ENCODE measurements at places on chromosomes 3 and 15.

DNA sequence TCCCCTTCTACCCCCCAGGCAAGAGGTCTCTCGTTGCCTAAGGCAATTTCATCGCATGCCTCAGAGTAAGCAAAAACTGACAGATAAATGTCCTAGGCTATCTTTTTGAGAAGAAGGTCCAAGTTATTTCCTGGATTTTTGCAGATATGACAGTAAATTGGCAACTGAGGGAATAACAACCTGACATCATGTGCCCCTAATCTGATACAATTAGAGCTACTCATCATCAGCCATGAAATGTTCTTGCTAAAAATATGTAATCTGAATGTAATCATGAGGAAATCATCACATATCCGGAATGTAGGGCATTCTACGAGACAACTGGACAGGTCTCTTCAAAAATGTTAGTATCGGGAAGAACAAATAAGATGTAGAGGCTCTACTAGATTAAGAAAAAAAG lies 44.1 kb downstream of the TNIK start:
- DNase-seq, result no peak

DNA sequence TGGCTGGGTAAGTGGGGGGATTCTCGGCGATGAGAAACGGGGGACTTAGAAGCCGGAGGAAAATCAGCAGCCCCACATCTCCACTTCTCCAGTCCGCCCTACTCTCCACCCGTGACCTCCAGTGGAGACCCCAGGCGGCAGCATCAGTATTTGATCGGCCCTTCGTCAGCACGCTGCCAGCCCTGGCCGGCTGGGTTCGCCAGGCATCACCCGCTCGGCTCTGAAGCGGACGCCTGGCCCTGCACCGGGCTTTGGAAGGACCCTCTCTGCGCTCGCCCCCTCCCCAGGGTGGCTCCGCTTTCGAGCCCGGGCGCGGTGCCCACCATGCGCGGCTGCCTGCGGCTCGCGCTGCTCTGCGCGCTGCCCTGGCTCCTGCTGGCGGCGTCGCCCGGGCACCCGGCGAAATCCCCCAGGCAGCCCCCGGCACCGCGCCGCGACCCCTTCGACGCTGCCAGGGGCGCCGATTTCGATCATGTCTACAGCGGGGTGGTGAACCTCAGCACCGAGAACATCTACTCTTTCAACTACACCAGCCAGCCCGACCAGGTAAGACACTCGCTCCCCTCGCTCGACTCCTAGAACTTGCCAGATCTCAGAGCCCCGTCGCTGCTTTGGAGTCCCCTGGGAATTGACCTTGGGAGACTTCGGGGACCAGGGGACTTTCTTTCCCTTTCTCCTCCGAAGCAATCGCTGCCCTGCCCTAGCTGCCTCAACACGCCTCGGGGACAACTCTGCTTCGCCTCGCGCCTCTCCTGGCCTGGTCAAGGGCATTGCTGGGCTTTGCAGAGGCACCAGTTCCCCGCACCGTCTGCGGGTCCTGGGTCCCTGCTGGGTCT lies 561 bp downstream of the SIDT1 start:
- peak; percentile 76 for DNase-seq

GRCh38 chr3:115808244-115808643 lies 184.9 kb downstream of the GAP43 start:
- no peak for DNase-seq

GRCh38 chr15:42108806-42109205 lies 14.4 kb upstream of the PLA2G4D start:
- no peak for DNase-seq

GRCh38 chr3:169241991-169242707 lies 421.4 kb downstream of the MECOM start:
- peak; percentile 80 for DNase-seq

DNA sequence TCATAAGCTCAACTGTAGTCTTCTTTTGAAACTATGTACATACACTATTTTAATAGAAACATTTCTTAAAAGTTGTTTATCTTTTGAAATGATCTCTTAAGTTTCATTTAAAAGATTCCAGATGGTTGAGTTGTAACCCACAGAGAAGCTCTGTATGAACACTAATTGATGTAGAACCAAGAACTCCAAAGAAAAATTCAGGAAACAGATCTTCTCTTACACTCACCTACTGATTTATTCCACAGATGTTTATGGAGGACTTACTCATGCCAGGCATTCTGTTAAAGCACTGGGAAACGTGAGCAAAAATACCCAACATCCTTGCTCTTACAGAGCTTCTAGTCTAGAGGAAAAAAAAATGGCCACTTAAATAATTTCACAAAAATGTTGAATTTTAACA lies 551.1 kb downstream of the NAALADL2 start:
- DNase-seq, result no peak

- no peak for DNase-seq
Observed at GRCh38 chr15:60531801-60532200, 52.9 kb upstream of the ICE2 start.

GRCh38 chr15:50318697-50319096 lies 36.3 kb downstream of the GABPB1 start:
- no peak for DNase-seq

DNA sequence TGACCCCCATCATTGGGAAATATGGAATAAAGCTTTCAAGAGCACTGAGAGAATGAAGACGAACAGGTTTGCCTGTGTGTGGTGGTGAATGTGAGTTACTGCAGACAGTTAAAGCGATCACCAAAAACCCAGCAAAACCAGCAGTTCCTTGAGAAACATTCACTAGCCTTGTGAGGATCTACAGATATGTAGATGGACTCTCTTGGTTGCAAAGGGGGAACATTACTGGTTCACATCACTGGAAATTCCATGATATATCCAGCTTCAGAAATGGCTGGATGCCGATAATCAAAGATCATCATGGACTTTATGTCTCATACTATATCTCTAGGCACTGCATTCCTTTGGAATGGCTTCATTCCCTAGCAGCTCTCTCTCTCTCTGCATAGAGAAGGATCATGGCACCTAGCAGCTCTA lies 10.2 kb upstream of the HERC1 start:
- no peak for DNase-seq

DNA sequence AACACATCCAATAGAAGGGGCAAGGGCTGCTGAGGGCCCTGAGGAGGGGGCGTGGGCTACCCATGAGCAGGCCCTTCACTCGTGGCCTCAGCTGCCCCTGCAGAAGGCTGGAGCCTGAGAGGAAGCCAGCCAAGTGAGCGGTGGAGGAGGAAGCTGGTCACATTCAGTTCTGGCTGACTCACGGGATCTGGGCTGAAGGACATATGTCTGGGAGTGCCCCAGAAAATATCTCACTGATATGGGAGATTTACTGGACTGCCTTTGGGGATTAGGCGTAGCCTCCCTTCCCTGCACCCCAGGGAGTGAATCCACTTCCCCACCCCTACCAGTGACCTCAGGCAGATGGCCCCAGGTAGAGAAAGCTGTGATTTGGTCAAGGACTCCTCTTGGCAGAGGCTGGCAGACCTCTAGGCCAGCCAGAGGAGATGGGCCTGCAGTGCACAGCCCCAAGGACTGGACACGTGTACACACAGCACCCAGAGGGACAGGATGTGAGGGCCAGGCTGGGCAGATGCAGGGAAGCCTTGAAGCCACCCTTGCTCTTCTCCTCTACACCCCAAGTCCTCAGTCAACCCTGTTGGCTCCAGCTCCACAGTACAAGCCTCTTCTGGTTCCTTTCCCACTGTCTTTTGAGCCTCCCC lies 14.2 kb upstream of the ANKDD1A start:
- DNase-seq, result no peak

- DNase-seq, result peak; percentile 65
Observed at GRCh38 chr3:191425322-191425734, 35.6 kb upstream of the PYDC2 start.

- peak; percentile 86 for DNase-seq
Observed at GRCh38 chr3:48695393-48695753, 9.7 kb upstream of the NCKIPSD start.

DNA sequence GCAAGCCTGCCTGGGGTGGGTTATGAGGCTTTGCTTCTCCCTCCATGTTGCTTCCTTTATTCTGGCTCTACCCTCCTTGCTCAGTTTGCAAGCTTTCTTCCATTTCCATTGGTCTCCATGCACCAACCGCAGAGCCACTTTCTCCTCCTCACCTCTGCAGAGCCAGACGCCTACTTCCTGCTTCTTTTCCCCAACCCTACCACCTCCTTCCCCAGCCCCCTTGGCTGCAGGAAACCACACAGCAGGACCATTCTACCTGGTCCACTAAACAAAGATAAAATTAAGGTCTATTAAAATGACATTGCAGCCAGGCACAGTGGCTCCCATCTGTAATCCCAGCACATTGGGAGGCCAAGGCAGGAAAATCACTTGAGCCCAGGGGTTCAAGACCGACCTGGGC lies 10.0 kb upstream of the CAV3 start:
- DNase-seq, result no peak

GRCh38 chr15:93384886-93385285 lies 295.9 kb upstream of the RGMA start:
- no peak for DNase-seq

DNA sequence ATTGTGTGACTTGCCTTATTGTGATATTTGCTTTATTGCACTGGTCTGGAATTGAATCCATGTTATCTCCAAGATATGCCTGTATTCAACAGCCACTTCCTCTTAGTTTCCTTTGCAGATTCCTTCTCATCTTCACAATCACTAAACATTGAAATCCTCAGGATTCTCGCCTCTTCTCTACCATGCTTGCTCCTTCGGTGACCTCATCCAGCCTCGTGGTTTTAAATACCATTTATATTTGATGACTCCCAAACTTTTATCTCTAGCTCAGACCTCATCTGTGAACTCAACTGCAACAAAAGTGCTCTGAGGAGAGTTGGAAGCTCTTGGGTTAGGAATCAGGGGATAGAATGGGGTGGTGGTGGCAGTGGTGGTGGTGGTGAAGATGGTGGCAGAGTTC lies 19.9 kb downstream of the POLR2M start:
- DNase-seq, result no peak

DNA sequence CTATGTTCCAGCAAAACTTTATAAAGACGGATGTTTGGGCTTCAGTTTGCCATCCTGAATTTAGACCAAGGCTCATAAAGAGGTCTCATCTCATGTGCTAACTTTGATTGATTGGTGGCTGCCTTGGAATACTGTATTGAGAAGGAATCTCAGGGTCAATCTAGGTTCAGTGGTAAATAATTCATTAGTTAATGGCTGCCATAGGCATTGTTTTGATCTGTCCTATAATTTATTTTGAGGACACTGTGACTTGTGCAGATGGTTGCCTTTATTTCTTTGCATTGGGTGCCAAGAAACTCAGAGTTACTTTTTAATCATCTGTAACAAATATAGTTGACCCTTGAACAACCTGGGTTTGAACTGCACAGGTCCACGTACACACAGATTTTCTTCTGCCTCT lies 159.8 kb downstream of the B3GALNT1 start:
- peak; percentile 54 for DNase-seq

GRCh38 chr15:64950888-64951287 lies 38.8 kb downstream of the SPG21 start:
- no peak for DNase-seq

DNA sequence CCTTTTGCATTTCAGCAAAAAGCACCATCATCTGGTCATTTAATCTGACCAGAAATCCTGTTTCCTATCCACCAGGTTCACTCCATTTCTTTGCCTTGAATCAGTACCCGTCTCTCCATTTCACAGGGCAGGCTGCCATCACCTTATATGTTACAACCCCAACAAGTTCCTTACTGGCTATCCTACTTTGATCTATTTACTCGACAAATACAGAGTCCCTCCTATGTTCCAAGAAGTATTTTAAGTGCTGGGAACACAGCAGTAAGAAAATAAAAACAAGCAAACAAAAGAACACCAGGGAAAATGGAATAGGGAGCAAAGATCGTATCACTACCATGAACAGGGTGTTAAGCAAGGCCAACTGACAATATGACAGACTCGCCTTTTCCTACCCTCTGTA lies 295.2 kb upstream of the WNT5A start:
- DNase-seq, result no peak

GRCh38 chr3:97720417-97720816 lies 44.1 kb upstream of the ARL6 start:
- peak; percentile 41 for DNase-seq

GRCh38 chr3:173255555-173255954 lies 114.5 kb upstream of the SPATA16 start:
- DNase-seq, result no peak

- DNase-seq, result no peak
Observed at GRCh38 chr15:93378558-93378957, 289.5 kb upstream of the RGMA start.

DNA sequence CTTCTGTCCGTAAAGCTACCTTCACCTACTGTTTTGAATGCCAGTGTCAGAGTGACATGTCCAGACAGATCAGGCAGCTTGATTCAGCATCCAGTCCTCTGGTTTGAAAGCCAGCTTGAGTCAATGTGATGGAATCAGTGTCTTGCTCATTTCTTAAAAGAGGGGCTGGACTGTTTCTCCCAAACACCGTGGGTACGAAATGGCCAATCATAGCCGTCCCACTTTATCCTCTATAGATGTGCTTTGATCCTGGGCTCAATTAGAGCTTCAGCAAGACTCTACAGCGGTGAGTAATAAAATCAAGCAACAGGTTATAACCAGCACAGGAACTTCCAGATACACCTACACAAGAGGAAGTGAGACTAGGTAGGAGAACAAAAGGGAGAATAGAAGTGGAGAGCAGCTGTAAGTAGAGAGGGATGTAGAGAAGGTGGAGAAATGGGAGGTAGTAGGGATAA lies 17.0 kb upstream of the OR5K1 start:
- no peak for DNase-seq

GRCh38 chr3:189625572-189625971 lies 5.6 kb upstream of the TP63 start:
- DNase-seq, result no peak

DNA sequence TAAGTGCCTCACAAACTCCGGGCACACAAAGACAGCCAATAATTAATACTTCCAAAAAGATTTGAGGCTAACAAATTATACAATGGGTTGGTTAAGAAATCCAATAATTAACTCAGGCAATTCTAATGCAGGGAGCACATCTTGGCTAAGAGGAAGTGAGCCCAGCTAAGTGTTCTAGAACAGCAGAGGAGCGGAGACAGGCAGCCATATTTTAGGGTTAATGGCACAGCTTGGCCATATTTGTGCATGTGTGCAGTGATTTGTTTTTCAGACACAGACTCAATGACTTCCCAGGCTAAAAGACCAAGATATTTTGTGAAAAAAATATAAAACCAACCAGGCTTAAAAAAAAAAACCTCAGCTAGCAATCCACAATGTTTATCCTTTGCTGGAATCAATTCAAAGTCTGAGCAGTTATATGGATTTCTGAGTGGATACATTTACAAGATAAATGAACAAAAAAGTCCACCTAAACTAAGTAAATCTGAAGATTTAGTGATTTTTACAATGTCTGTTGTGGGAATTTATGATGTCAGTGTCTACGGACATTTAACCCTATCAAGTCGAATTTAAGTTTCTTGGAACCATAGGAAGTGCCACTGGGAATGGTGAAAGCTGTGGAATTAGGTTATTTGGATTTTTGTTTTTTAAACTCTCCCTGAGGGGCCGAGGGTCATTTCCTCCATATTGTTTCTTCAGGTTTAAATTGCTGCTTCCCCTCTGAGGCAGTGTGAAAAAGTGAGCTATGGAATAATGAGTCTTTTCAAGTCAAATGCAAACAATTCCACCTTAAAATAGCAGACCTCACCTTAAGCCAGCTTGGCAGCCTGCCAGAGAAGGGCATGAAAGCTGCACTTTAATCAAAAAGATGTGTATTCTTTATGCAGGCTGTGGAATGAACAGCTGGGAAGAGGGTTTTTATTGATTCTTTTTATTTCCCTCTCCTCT lies 413.7 kb upstream of the TBL1XR1 start:
- peak; percentile 73 for DNase-seq
